ENCODE measurements at places on chromosomes 6 and 20. TPM values are rescaled to one million over a fixed set of nuclear protein-coding genes. Genes with fewer than 3 reads are reported as not detected.

The CRIP3 gene
- 63.3 TPM for total RNA-seq

The SSTR4 gene
- total RNA-seq: not detected

- no peak overlapping the region for H3K4me3 ChIP-seq
- no peak overlapping the region for H3K27ac ChIP-seq
- no peaks in the 10 kb centered on the region for H3K36me3 ChIP-seq
- no peaks in the 10 kb centered on the region for H3K27me3 ChIP-seq
- no peaks in the 10 kb centered on the region for H3K4me1 ChIP-seq
Measured at GRCh38 chr6:54865091-54865631, 18.6 kb downstream of the FAM83B start.

DNA sequence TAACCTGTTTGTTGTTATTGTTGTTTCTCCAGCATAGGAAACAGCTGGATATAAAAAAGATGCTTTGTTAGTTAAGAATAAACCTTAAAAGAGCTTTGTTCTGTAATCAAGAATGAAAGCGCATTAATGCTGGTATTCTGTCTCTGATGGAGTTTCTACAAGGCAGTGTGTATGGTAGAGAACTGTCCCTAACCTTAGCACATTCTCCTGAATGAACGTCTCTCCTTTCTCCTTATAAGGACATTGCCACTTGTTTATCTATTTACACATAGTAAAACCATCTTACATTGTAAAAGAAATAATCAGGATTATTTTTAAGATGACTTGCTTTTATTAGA lies 33.8 kb upstream of the LCA5 start:
- H3K27me3 ChIP-seq: no peaks in the 10 kb centered on the region
- H3K36me3 ChIP-seq: no peaks in the 10 kb centered on the region
- H3K4me3 ChIP-seq: no peak overlapping the region
- DNase-seq: no peak
- H3K4me1 ChIP-seq: peaks cover 10% of the 10 kb centered on the region

The CDSN gene
- not detected for total RNA-seq

DNA sequence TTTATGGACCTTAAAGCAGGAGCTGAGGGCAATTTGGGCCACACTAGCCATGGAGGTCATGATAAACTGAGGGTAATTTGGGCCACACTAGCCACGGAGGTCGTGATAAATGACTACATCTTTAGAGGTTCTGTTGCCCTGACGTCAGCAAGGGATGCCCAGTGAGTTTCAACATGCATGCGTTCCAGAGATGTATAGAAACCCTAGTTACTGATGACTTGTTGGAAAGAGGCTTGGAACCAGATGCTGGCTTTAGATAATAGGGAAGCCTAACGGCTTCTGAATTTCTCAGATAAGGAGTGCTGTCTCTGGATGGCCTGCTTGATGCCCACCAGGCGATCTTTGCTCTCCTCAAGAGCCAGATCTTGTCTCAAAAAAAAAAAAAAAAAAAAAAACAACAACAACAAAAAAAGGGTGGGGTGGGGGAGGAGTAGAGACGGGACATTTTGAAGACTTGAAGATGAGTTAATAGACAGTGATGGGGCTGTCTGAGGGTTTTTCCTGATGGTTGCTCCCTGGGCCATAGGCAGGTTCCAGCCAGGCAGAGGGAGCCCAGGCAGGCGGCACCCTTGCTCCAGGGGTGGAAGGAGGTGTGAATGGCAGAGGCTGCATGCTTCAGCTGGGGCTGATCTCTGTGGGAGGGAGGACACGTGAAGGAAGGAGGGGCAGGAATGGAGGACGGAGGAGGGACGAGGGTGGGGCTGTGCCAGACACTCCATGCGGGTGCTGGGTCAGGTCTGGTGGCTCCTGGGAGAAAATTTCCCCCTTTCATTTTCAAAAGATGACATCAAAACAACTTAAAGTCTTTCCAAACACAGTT lies 27.0 kb upstream of the FRMD1 start:
- DNase-seq: peak; percentile 18
- H3K4me3 ChIP-seq: no peak overlapping the region
- H3K27me3 ChIP-seq: peaks cover 10% of the 10 kb centered on the region
- H3K27ac ChIP-seq: no peak overlapping the region
- H3K36me3 ChIP-seq: no peaks in the 10 kb centered on the region

The ANKEF1 gene
- total RNA-seq: 1.4 TPM

The NNAT gene
- not detected for total RNA-seq

The THBD gene
- total RNA-seq: 14.7 TPM

DNA sequence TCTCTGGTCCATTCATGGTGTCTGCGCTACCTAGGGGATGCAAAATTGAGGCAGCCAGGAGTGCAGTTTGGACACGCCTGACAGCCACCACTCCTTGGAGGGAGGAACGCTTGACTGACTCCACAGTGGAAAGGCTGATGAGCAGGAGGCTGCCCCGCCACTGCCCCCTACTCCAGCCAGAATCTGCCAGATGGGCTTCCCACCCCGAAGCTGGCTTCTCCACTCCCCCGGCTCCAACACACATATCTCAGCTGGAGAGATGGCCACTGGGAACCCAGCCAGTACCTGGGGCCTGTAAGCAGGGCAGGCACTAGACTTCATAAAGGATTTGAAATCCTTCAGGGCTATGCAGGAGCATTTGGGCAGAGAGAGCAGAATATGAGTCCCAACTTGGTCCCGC lies 51.4 kb upstream of the BLCAP start:
- no peak overlapping the region for H3K27ac ChIP-seq
- H3K27me3 ChIP-seq: no peaks in the 10 kb centered on the region
- H3K36me3 ChIP-seq: no peaks in the 10 kb centered on the region
- H3K4me1 ChIP-seq: no peaks in the 10 kb centered on the region
- no peak for DNase-seq
- H3K4me3 ChIP-seq: no peak overlapping the region

The EPPIN gene
- not detected for total RNA-seq

- H3K4me3 ChIP-seq: no peak overlapping the region
- H3K36me3 ChIP-seq: no peaks in the 10 kb centered on the region
- H3K27me3 ChIP-seq: no peaks in the 10 kb centered on the region
- H3K4me1 ChIP-seq: peaks cover 4% of the 10 kb centered on the region
- no peak overlapping the region for H3K27ac ChIP-seq
Measured at GRCh38 chr20:41531518-41532275, 86.5 kb downstream of the CHD6 start.

- DNase-seq: no peak
- no peaks in the 10 kb centered on the region for H3K4me1 ChIP-seq
- no peak overlapping the region for H3K4me3 ChIP-seq
- H3K27ac ChIP-seq: no peak overlapping the region
Measured at GRCh38 chr6:64538722-64539121, 903.1 kb downstream of the PHF3 start.

DNA sequence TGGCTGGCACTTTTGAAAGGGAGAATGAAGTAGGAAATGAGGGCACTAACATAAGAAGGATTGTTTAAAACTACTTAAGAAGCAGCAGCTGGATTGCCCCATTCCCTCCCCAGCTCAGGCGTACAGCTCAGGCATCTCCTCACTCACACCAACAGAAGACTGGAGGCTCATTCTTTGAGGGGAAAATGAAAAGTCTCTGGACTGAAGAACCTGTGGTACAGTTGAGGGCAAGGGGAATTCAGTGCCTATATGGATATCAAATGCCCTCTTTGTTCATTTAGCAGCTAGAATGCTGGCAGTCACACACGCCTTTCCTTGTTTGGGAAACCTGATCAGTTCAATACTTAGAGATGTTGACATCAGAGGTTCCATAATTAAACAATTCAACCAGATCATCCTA lies 502.1 kb upstream of the SOX4 start:
- H3K36me3 ChIP-seq: no peaks in the 10 kb centered on the region
- H3K4me1 ChIP-seq: no peaks in the 10 kb centered on the region
- no peaks in the 10 kb centered on the region for H3K27me3 ChIP-seq
- no peak overlapping the region for H3K4me3 ChIP-seq
- no peak for DNase-seq
- H3K27ac ChIP-seq: no peak overlapping the region

DNA sequence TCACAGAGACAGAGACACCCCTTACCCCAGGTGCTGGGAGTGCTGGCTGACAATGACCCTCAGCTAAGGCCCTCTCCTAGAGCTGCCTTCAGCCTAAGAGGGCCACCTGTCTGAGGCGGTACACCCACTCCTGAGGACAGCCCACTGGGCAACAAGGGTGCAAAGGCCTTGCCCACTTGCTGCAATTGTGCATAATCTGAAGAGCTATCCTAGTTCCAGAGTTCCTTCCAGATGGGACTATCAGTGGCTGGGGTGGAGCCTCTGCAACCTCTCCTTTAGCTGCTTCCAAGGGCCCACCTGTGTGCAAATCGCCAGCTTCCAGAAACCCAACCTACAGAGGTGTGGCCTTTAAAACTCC lies 87.5 kb downstream of the PREX1 start:
- no peaks in the 10 kb centered on the region for H3K27me3 ChIP-seq
- H3K4me1 ChIP-seq: peaks cover 16% of the 10 kb centered on the region
- no peak overlapping the region for H3K27ac ChIP-seq

- no peaks in the 10 kb centered on the region for H3K36me3 ChIP-seq
- H3K4me1 ChIP-seq: peaks cover 7% of the 10 kb centered on the region
- no peak overlapping the region for H3K4me3 ChIP-seq
- no peak for DNase-seq
Measured at GRCh38 chr20:60011512-60012507, 53.6 kb downstream of the CDH26 start.

The VPS52 gene
- 37.1 TPM for total RNA-seq

- no peak overlapping the region for H3K4me3 ChIP-seq
- no peaks in the 10 kb centered on the region for H3K27me3 ChIP-seq
Measured at GRCh38 chr20:3423126-3423525, 15.7 kb upstream of the DNAAF9 start.

GRCh38 chr6:16505711-16506357 lies 255.4 kb downstream of the ATXN1 start:
- H3K27ac ChIP-seq: no peak overlapping the region
- peaks cover 25% of the 10 kb centered on the region for H3K4me1 ChIP-seq
- no peak for DNase-seq
- H3K4me3 ChIP-seq: no peak overlapping the region
- no peaks in the 10 kb centered on the region for H3K27me3 ChIP-seq

DNA sequence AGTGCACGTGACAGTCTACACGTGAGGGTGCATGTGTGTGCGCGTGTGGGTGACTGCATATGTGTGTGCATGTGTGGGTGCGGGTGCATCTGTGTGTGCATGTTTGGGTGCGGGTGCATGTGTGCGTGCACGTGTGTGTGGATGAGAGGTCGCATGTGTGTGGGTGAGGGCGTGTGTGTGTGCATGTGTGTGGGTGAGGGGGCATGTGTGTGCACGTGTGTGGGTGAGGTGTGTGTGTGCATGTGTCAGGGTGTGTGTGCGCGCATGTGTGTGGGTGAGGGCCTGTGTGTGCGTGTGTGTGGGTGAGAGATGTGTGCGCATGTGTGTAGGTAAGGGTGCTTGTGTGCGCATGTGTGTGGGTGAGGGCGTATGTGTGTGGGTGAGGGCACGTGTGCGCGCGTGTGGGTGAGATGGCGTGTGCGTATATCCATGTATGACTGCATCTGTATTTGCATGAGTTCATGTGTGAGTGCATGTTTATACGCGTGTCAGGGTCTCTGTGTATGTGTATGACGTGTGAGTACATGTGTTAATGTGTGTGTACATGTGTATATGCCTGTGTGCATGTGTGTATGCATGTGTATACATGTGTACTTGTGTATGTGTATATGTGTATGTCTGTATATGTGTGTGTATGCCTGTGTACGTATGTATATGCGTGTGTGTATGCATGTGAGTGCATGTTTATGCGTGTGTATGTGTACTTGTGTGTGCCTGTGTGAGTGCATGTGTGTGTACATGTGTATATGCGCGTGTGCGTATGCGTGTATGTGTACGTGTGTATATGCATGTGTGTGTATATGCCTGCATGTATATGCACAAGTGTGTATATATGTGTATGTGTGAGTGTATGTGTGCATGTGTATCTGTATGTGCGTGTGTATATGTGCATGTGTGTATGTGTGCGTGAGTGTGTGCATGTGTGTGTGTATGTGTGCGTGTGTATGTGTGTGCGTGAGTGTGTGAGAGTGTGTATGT lies 4.1 kb upstream of the LIME1 start:
- no peak overlapping the region for H3K4me3 ChIP-seq
- DNase-seq: no peak
- H3K27me3 ChIP-seq: no peaks in the 10 kb centered on the region
- peaks cover under 1% of the 10 kb centered on the region for H3K4me1 ChIP-seq

GRCh38 chr20:10247440-10247839 lies 28.8 kb downstream of the SNAP25 start:
- DNase-seq: no peak
- no peak overlapping the region for H3K4me3 ChIP-seq
- H3K27ac ChIP-seq: no peak overlapping the region
- H3K27me3 ChIP-seq: no peaks in the 10 kb centered on the region
- H3K4me1 ChIP-seq: no peaks in the 10 kb centered on the region

DNA sequence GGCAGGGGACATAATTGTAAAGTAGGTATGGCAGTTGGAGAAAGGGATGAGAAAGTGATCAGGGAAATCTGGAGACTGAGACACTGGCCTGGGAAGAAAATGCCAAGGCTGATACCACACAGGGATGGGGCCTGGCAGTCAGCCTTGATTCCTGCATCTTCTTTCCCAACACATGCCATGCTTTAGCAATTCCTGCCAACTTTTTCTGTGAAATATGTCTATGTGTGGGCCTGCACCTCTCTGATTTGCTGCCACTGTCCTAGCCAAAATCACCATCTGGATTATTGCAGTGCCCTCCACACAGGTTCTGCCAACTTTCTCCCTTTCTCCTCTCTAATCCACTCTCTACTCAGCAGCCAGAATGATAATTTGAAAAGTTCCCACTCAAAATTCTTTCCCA lies 759.8 kb upstream of the CITED2 start:
- H3K4me1 ChIP-seq: peaks cover 11% of the 10 kb centered on the region
- H3K36me3 ChIP-seq: no peaks in the 10 kb centered on the region
- DNase-seq: no peak
- no peak overlapping the region for H3K27ac ChIP-seq
- no peak overlapping the region for H3K4me3 ChIP-seq
- H3K27me3 ChIP-seq: no peaks in the 10 kb centered on the region

- no peak for DNase-seq
- H3K4me1 ChIP-seq: no peaks in the 10 kb centered on the region
- H3K36me3 ChIP-seq: peaks cover 94% of the 10 kb centered on the region
- H3K27me3 ChIP-seq: no peaks in the 10 kb centered on the region
- H3K4me3 ChIP-seq: no peak overlapping the region
Measured at GRCh38 chr20:38559764-38560163, 21.2 kb upstream of the ADIG start.

DNA sequence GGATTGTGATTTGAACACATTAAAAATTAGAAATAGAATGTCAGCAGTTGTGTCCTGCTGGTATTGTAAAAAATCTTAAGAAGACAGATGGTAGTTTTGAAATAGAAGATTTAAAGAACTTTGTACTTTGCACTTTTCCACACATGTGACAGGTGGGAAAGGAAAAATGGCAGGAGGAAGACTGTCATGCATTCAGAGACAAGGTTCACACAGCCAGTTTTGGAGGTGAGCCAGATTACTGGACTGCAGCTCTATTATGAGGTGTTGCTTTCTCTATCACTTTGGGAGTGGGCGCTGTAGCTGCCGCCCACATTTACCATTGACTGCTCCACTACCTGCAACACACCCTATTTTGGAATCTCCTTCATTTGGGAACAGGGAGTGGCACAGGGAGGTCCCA lies 12.1 kb upstream of the NDUFAF4 start:
- no peaks in the 10 kb centered on the region for H3K4me1 ChIP-seq
- no peaks in the 10 kb centered on the region for H3K27me3 ChIP-seq
- H3K4me3 ChIP-seq: no peak overlapping the region

GRCh38 chr20:63471981-63472831 lies at the start of gene KCNQ2:
KCNQ2 (minus strand) TSS chr20:63472655; CDS start chr20:63472463, 192 bp downstream.
- H3K4me3 ChIP-seq: no peak within 1 kb of the TSS
- peaks cover 88% of the 10 kb centered on the region for H3K27me3 ChIP-seq
- DNase-seq: no peak
- H3K4me1 ChIP-seq: peaks cover 7% of the 10 kb centered on the region

All from heart left ventricle (tissue), 16 donors.